Activated naive CD4-positive, alpha-beta T cell (primary cell): ENCODE measurements at places on chromosomes 6 and 20.

- no peak for DNase-seq
These were observed 30.4 kb downstream of the PSMB1 start for GRCh38 chr6:170522565-170523183.

DNA sequence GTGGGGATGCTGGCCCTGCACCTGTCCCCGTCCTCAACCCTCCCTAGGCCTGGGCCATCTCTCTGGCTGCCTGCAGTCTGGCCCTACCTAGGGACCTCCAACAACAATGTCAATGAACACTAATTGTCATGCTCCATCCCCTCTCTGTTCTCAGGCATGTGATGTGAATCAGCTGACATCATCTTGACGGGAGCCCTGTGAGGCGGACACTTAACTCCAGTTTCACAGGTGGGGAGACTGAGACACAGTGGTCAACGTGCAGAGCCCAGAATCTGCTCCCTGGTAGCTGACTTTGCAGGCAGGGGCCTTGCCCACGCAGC lies 762 bp upstream of the TCEA2 start:
- no peak for DNase-seq

DNA sequence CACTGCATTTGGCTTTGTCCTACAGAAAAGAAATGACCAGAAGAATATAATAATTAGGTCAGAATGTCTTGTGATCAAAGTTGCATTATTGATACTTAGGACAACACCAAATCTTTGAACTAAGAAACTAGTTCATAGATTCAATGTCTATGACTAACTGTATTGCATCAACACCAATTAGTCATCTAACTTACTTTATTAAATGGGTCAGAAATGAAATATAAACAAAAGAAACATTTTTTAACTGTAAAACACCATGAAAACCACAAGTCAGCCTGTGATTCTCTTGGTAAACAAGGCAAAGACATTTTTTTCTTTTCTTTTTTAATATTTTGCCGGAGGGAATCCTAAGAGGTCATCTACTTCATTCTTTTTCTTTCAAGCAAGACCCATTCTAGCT lies 114.1 kb upstream of the HDDC2 start:
- no peak for DNase-seq

DNA sequence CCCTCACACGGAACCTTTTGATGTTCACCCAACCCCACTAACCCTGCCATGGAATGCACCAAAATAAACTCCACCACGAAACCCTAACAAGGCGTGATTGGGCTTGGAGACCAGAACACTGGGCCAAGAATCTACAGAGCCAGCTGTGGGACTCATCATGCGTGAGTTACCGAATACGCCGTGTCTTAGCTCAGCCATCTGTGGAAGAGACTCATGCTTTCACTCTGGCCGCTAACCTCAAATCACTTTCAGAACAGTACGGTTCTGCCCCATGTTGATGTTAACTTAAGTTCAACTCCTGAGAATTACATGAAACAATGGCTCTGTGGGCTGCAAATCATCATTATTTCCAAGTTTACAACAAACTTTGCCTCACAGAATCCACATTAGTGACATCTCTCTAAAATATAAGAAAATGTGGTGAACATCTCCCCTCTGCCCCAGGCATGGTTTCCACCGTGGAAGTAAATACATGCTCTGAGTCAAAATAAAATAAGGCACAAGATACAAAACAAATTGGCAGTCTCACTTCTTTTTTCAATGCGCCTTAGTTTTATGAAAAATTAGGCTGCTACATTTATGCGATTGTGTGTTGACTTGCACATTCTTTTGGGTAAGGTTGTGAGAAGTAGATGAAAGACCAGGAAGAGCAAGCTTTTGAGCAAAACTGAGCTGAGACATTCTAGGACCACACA lies 308.9 kb upstream of the EXOC2 start:
- DNase-seq: no peak

DNA sequence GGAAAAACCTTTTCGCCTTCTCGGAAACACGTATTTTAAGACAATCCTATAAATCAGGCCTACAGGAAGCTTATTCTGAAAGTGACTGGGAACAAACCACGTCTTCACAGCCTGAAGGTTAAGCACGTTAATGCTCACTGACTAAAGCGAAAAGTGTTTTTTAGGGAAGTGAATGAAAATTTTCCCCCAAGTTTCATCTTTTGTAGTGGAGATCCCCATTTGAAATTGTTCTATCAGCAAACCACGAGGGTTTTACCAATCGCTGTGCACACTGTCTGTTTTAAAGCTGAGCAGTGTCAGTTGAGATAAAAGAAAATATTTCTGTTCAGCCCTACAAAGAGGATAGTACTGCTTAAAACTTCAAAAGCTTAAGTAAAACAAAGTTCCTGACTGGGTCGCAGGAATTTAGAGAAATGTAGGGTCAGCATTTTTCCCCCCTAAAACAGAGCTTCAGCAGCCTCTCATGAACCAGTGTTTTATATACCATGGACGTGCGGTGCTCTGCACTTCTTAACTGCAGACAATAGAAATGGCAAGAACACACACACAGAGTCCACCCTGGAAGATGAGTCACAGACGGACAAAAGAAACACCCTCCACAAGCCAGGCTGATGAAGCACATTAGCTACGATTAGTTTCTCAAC lies 34.9 kb downstream of the SLC22A23 start:
- no peak for DNase-seq

DNA sequence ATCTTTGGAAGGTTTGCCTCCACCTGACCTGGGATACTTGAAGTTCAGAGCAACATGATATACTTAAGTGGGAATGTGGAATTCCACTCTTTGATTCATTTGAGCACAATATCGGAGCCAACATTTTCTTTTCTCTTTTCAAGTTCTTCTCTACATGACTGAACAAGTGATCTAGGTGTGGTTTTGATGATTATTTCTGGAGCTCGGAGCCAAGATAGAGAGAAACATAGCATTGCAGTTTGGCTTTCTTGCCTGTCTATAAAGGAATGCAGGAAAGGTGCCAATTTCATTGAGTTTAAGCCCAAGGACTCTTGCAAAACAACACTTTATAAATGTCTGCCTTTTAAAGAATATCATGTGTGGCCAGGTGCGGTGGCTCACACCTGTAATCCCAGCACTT lies 124.2 kb upstream of the FAM83B start:
- no peak for DNase-seq

- no peak for DNase-seq
These were observed 102.6 kb downstream of the SPTLC3 start for GRCh38 chr20:13111249-13111911.

DNA sequence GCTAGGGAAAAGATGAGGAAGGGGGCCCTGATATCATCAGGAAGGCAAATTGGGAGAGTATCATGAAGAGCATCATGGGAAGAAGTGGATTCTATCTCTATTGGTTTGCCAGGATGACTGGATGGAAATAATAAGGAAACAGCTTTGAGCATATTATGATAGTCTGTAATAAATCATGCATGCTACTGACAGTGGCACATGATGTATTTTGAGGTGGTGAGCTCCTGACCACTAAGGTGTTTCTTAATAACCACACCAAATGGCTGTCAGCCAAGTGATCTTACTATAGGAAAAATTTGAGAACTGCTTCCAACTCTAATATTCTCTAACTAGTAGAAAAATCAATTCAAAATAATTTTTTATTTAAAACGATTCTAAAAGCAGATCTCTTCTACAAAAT lies 548.4 kb upstream of the JAG1 start:
- no peak for DNase-seq

- no peak for DNase-seq
These were observed 10.9 kb upstream of the MTRF1L start for GRCh38 chr6:153013438-153013837.

GRCh38 chr6:143973097-143973966 lies 34.7 kb downstream of the PLAGL1 start:
- DNase-seq: no peak

- DNase-seq: no peak
These were observed 19.2 kb downstream of the C6orf62 start for GRCh38 chr6:24699521-24700359.
